ENCODE measurements at places on chromosomes 12 and 14.
A peak's percentile ranks its signal among the peaks of the same experiment; 100 is the strongest.

DNA sequence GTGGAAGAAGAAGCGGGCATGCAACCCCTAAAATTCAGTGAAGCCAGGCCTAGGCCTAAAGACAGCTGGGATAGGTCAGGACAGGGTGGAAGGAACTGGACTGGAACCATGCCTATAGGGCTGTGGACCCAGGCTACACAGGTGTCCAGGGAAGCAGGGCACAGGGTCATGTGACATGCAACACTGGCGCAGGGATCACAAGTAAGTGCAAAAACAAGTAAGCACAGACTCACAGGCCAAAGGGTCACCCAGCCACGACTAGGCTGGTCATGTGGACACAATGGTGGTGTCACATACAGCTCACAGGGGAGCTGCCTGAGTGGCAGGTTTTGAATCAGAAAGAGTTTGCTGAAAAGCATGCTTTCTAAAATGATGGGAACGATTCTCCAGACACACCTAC lies 195.7 kb downstream of the SPTSSA start:
- no peak for DNase-seq

DNA sequence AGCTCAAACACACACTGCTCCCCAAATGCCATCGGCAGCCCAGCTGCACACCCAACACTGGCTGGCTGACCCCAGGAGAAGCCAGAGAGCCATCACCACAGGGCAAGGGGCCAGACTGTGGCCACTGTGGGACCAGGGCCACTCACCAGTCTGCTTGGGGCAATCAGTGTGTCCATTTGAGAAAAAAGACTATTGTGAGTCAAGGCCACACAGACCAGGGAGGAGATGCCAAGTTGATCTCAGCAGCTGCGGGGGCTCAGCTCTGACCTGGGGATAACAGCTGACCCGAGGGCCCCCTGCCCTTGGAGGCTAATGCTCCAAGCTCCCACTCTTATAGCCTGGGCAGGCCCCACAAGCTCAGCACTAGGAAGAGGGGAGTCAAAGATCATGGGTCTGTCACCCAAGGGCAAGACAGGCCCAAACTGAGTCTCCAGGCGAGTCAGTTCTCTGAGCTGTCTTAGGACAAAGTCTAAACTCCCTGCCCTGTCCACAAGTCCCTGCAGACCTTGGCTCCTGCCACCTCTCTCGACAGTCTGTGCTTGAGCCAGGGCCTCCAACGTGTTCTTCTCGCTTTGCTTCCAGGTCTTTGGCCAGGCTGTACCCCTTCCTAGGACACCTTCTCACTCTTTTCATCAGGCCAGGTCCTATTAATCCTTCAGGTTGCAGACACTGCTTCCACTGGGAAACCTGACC lies 30.1 kb upstream of the PNMA1 start:
- no peak for DNase-seq

DNA sequence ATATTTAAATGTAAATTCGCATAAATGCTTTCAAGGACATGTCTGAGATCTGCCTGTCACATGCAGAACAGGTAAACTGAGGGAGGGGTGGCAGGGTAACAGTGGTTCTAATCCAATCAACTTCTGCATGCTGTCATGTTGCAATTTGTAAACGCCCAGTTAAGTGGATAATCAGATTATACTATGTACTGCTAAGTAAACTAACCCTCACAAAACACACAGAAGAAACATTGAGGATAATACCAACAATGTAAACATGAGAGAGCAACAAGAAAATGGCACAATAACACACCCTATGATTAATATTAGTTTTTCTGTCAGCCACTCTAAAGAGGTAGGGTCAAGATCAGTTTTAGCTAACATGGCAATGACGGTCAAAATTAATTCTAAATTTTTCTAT lies 123.7 kb downstream of the KIF21A start:
- no peak for DNase-seq

- no peak for DNase-seq
These were observed 159.7 kb upstream of the BMP4 start for GRCh38 chr14:54116198-54116885.

DNA sequence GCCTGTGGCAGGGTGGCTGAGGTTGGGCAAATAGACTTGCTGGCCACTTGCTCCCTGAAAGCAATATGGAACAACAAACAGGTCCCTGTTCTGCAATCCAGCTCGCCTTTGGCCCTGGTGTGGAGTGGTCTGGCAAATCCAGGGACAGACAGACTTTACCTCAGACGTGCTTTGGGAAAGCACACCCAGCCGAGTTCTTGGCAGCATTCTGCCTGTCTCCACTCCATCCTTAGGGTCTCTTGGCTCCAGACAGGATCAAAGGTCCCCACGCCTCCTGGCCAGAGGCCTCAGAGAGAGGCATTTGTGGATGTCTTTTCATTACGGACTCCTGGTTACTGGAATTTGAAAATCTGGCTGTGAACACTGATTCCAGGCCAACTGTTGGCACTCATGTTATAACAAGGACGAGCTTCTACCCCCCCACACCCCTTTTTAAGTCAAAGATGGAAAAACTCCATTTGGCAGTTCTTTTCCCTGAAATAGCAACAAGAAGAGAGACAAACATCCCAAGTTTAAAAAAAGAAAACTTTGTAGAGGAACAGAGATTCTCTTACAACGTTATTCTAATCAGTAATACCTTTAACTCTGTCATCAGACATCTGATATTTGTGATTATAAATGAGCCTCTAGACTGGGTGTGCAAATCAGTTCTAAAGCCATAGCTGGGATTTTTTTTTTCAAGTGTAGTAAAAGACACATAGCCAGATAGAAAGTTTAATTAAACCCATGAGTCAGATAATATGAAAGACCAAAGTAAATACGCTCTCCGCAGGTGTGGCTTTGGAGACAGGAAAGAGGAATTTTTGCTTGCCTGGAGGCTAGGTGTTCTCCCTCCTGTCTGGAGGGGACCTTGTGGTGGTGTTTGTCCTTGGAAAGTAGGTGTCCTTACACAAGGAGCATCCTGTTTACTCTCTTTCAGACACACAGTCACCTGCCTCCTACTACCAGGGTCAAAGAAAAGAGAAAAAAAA lies 60.7 kb downstream of the GALNT8 start:
- DNase-seq, result no peak

DNA sequence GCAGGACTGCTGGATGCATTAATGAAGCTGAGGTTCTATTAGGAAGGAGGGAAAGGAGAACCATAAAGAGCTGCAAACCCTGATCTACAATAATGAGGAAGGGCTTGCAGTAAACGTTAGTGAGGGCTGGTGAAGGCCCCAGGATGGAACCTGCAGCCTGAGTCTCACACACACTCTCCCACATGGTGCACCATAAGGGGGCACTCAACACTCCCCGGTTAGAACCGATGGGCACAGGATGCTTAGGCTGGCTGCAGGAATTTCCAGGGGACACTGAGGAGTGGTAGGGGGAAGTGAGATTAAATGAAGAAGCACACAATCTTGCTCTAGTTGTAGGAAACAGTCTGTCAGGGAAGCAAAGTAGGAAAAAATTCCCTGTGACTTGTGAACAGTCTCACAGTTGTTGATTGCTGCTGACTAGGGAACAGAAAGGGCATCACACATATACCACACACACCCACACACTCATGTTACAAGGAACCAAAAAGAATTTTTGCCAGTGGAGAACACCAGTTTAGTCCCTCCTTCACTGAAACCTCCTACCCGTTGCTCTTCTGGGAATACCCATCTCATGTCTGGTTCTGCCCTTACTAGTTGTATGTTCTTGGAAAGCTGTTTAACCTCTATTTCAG lies 56.2 kb upstream of the FERMT2 start:
- no peak for DNase-seq

GRCh38 chr12:12586879-12587675 lies 24.4 kb upstream of the DUSP16 start:
- no peak for DNase-seq

DNA sequence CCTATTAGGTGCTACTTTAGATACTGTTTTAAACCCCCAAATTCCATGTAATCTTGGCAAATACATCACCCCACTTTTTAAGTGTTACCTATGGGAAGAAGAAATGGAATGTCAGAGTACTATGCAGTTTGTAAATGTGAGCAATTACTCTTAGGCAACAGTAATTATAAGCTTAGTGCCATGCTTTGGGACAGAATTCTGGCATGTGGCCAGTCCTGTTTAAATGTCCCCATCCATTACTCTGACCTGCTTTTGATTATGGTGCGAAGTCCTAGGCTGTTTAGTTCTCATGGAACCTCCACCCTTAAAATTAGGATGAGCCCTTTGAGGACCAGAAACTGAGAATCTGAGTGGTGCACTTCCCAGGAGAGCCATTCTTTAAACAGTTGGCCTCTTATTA lies 321.4 kb upstream of the RGS6 start:
- no peak for DNase-seq

- no peak for DNase-seq
These were observed 18.1 kb downstream of the KMT5A start for GRCh38 chr12:123401753-123402683.

DNA sequence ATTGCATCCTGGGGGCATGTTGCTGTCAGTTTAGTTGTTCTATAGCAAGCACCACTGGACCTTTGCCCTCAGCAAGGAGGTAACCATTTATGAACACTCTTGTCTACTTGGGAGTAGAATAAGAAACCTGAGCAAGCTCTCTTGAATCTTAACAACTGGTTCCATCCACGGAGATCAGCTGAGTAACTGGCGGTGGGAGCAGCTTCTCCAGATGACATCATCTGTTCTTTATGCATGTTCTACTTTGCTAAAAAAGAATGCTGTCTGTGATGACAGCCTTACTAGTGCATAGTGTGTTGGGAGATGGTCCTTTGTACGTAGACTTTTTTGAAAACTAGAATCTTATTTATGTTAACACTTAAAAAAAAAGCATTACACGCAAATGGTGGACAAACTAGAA lies 17.7 kb downstream of the SLC4A8 start:
- DNase-seq, result no peak

- DNase-seq, result no peak
These were observed 31.0 kb upstream of the TC2N start for GRCh38 chr14:91898372-91898771.

GRCh38 chr12:52275686-52276085 lies 1.2 kb downstream of the KRT86 start:
- DNase-seq, result no peak

DNA sequence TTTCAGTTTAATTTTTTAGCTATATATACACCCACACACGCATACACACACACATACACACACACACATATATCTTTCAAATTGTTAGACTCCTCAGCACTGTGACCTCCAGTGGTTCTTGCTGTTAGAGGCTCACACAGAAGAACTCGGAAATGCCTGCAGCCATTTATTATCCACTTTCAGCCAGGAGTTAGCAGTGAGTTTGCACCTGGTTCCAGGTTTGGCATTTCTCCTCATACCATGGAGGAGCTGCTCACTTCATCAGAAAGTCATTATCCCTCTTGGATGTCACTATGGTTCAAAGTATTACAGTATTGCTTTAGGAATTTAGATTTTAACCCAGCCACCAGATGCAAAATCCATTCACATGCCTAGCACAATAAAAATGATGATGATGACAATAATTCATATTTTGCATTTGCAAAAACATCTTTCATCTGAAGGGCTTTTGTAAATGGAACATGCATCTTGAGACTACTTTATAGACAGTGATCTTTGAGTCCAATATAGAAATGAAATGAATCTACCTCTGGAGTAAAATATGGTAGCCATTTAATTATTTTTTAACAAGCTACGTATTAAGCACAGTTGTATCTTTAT lies 42.3 kb downstream of the NPAS3 start:
- no peak for DNase-seq

- DNase-seq, result no peak
These were observed 62.8 kb upstream of the SLC35F4 start for GRCh38 chr14:57928732-57929131.

DNA sequence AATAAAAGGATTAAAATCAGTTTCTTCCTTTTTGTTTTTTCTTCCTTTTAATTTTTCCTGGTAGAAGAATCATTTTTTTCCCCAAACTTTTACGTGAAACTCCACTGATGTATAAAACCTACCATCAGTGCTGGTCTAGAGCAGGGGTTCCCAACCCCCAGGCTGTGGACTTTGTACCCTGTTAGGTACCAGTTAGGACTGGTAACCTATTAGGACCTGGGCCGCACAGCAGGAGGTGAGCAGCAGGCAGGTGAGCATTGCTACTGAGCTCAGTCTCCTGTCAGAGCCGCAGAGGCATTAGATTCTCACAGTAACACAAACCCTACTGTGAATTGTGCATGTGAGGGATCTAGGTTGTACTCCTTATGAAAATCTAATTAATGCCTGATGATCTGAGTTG lies 10.1 kb downstream of the SMCO2 start:
- no peak for DNase-seq

GRCh38 chr12:122965851-122966742 lies at the start of gene ABCB9:
ABCB9 (minus strand) TSS chr12:122966463; CDS start chr12:122960235, 6,228 bp downstream.
- DNase-seq, result peak; percentile 96

DNA sequence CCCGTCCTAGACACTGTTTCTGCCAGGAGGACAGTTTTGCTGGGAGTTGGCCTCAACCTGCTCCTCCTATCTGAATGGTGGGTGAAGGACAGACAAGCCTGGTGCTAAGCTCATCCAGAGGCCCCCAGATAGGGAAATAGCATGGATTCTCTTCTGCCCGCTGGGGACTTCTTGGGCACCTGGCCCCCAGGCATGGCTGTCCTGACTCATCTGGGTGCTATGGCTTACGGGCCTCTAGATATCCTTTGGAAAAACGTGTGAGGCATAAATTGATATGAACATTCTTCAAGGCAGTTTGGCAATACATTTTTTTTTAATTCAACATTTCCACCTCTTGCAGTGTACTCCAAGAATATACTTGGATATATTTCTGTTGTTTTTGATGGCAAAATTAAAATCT lies 8.6 kb downstream of the TECPR2 start:
- DNase-seq, result no peak

DNA sequence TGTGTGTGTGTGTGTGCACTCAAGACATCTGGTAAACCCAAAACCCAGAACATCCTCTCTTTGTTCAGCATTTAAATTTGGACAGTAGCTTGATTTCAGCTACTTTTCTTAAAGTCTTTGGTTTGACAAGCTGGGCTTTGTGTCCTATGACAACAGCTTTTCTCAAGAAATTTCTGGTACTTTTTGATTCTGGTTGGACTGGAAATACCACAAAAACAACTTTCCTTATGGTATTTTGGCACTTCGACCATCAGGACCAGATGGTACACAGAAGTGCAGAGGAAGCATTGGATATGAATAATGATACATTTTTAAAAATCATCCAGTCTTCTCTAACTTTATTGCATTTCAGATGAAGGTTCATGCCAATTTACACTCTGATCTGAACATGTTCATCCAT lies 286.6 kb upstream of the FLRT2 start:
- DNase-seq, result no peak

GRCh38 chr12:11769723-11770514 lies 120.4 kb downstream of the ETV6 start:
- no peak for DNase-seq

GRCh38 chr12:78420991-78421390 lies 443.6 kb upstream of the SYT1 start:
- no peak for DNase-seq

- no peak for DNase-seq
These were observed 148.8 kb downstream of the CEP128 start for GRCh38 chr14:80792771-80793170.

GRCh38 chr14:30035361-30035760 lies 107.7 kb upstream of the PRKD1 start:
- no peak for DNase-seq

Data from activated T-cell treated with anti-CD3 and anti-CD28 coated beads, Interleukin-2, amount 50 U/mL, for 1 hour (primary cell).